ENCODE measurements at places on chromosomes 13 and 19.

DNA sequence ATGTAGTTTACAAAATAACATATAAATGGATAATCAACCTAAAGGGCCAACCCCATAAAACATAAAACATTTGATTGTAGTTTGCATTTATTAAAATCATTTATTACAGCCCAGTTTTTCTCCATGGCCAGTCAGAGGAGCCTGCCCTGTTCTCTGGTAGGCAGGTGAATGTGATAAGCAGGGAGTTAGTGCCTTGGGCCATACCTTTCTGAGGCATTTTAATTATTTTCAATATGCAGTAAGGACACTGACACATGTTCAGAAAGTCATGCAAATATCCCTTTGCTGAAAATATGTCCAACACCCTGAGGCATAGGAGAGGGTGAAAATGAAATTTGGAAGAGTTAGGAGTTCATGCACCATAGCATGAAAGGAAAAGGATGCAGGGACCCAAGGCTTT is 242.6 kb upstream of the EDNRB start:
- no peak for DNase-seq

DNA sequence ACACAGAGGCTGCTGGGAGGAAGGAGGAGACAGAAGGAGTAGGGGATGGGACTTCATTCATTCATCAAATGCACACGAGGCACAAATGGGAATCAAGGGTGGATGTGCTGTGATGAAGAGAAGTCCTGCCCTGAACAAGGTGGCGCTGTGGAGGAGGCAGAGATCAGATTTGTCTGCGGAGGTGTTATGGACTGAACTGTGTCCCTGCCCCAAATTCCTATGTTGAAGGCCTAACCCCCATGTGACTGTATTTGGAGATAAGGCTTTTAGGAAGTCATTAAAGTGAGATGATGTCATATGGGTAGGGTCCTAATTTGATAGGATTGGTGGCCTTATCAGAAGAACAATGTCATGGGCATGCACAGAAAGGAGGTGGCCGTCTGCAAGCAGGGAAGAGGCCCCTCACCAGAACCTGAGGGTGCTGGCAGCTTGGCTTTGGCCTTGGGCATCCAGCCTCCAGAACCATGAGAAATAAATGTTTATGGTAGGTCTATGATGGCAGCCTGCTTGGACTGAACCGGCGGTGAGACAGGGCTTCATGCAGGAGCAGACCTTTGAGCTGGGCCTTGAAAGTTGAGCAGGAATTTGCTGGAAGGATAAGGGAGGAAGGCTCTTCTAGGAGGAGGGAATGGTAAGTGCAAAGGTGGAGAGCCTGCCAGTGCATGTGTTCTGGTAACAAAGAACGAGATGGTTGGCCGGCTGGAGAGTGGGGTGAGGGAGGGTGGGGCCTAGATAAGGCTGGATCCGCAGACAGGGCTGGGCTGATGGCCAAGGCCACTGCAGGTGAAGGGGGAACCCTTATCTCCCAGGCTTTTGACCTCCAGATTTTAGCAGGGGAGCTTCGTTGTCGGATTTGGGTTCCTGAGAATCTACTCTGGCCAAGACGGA is 2.7 kb upstream of the CEBPA start:
- no peak for DNase-seq

GRCh38 chr13:23350009-23350408 is 83.5 kb downstream of the SACS start:
- DNase-seq = no peak

DNA sequence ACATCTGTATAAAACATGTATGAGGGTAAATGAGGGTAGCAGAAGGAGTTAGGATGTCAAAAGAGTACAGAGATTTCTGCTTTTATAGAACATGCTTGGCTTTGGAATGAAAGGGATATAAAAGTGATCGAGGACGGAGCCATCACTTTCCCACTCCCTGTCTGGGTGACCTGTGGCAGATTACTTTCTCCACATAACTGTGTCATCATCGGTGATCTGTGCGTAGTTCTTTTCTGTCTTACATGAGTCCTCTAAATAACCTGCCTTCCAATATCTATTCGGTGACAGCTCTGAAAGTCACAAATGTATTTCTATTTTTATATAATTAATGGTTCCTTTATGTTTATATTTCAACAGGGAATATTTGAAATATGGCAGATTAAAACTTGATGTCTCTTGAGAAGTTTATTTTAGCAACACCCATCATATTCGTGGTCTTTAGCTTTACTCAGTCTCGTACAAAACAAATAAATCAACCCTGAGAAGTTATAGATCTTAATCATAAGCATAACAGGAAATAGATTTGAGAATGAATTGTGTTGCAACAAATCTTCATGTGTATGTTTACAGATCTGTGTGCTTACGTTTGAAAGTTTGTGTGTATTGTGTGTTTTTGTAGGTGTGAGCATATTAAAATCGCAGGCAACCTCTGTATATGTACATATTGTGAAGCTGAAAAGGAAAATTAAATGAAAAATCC is 1094.3 kb downstream of the EFNB2 start:
- DNase-seq = no peak

- DNase-seq = no peak
These were observed 113.8 kb downstream of the SLITRK6 start for GRCh38 chr13:85685436-85685835.

- no peak for DNase-seq
These were observed 12.0 kb upstream of the LAIR1 start for GRCh38 chr19:54376610-54377285.

Measured in stimulated activated CD8-positive, alpha-beta memory T cell treated with anti-CD3 and anti-CD28 coated beads, Interleukin-15, amount 100 ng/mL, for 1 hour (primary cell).